ENCODE measurements at places on chromosomes 11 and 22.

- DNase-seq = peak; percentile 62
These were observed 75.8 kb downstream of the GAS2 start for GRCh38 chr11:22742157-22742613.

- no peak for DNase-seq
These were observed 40.4 kb downstream of the PISD start for GRCh38 chr22:31621507-31622124.

DNA sequence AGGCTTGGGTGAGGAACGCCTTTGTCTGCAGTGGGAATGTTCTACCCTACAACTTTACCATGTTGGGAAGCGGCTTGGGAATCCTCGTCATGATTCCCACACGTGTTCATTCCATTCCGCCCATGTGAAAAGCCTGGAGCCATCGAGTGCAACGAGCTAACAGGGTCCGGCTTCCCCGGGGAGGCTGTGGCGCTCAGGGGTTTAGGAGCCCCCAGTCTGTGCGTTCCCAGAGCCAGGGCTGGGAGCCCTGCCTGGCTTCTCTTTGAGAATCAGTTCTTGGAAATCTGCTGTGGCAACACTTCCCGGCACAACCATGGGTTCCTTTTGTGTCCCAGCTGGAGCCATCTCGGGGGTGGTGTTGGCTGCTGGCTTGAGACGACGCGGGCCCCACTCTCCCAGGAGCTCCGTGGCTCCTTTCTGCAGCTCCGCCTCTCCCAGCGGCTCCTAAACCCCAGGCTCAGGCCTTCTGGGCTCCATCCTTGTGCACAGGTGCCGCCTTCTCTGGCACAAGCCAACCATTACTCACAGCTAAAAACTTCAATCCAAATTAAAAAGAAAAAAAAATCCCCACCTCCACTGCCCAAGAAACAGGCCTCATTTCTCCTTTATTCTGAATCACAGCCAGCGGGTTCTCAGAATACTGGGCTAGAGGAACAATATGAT is 18.7 kb upstream of the PPFIA1 start:
- DNase-seq = no peak

GRCh38 chr11:123838199-123838598 is 32.0 kb upstream of the OR6M1 start:
- DNase-seq = no peak

DNA sequence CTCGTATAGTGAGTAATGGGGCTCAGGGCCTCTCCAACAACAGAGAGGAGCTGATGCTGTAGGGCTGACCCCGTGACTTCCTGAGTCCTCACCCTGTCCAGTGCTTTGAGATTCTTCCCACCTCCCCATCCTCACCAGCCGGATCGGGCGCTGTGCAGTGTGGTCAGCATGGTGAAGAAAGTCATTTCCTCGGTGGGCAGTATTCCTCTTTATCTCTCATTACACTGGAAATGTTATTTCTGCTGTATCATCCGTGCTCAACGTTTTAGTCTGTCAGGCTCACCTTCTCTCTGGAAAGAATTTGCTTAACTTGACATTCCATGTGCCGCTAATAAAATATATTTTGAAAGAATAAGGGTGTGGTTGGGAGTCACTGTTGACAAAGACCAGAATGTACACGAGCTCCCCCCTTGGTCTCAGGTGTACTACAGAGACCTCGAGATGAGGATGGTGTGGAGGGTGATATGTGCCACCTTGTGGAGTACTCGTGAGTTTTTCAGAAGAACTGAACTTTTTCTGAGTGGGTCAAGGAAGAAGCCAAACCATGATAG is 25.7 kb upstream of the SCGB1A1 start:
- no peak for DNase-seq

DNA sequence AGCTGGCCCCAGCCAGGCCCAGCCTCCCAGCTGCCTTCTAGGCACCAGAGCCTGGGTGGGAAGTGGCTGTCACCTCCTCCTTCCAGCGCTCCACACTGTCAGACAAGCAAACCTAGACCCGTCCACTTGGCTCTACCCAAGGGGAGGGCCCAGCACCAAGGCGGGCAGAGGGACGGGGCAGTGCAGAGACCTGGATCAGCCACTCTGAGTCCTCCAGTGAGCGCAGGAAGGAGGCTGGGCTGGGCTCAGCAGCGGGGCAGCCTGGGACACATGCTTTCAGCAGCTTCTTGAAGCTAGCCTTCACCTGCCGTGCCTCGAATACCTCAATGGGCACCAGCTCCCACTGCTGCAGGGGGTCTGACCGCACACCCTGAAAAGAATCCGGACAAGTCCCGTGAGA is 18.8 kb downstream of the SBF1 start:
- no peak for DNase-seq

GRCh38 chr22:48222742-48223487 is 1460.5 kb downstream of the TBC1D22A start:
- no peak for DNase-seq

DNA sequence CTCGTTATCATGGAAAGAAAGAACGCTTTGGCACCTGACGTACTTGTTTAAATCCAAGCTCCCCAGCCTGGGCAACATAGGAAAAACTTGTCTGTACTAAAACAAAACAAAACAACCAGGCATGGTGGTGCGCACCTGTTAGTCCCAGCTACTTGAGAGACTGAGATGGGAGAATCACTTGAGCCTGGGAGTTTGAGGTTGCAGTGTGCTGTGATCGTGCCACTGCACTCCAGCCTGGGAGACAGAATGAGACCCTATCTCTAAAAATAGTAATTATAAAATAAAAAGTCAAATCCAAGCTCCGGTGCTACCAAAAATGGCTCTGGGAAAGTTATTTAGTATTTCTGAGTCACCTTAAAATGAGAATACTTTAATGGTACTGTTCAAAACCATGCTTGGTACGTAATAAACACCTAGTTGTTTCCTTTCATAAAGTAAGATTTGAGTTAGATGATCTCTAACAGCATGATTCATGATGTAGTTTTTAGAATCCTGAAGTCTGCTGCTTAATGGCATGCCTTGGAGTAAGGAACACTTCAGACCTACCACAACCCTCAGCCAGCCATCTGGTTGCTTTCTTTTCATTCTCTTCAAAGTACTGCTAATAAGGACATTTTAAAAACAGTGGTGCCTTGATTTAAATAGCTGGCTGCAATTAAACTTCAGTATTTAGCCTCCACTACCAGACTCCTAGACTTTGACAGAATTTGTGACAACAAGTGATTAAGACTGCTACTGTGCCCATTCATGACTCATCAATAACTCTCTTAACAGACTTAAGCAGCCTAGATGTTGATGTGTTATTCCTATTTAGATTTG is 8.4 kb downstream of the PPME1 start:
- no peak for DNase-seq

DNA sequence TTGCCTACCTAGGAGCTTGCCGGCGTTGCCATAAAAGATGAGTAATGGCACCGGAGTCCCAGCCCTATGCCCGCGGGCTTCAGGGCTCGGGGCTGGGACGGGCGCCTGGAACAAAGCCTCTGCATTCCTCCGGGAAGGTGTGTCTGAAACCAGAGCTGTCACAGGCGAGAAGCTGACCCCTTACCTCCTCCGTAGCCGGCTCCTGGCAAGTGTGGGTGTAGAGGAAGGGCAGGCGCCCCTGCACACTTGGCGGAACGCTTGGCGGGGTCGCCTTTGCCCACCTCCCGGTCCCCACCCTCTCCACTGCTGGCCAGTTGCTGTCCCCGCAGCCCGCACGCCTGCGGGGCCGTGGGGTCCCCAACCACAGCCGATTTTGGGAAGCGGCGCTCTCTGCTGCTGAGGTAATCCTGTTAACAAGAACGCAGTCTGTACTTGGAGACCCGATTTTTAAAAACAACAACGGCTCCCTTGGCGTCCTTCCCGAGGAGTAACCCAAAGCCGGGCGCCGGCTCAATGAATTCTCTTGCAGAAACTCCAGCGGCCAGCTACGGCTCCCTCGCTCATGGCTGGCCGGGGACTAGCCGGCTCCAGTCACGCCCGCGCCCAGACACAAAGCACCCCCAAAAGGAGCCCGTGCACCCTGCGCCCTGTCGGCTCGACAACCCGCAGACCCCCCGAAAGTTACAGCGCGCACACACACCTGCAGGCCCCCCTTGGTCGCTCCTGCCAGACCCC is 89.2 kb downstream of the PLEKHA7 start:
- peak; percentile 86 for DNase-seq

DNA sequence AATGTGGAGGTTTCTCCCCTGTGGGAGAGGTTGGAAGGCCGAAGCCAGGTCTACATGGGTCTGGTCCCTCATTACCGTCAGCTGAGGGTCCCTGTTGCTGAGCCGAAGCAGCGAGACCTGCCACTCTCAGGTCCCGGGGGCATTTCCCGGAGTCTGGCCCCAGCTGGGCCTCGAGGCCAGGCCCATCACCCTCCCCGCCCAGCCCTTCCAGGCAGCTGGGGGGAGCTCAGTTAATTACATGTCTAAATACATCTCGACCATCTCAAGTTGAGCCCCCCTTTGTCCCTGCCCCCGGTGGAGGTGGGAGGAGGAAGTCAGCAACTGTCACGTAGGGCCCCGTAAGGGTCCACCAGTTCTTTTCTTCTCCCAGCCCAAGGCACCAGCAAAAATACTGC is 3.6 kb downstream of the CDKN1C start:
- DNase-seq = no peak

DNA sequence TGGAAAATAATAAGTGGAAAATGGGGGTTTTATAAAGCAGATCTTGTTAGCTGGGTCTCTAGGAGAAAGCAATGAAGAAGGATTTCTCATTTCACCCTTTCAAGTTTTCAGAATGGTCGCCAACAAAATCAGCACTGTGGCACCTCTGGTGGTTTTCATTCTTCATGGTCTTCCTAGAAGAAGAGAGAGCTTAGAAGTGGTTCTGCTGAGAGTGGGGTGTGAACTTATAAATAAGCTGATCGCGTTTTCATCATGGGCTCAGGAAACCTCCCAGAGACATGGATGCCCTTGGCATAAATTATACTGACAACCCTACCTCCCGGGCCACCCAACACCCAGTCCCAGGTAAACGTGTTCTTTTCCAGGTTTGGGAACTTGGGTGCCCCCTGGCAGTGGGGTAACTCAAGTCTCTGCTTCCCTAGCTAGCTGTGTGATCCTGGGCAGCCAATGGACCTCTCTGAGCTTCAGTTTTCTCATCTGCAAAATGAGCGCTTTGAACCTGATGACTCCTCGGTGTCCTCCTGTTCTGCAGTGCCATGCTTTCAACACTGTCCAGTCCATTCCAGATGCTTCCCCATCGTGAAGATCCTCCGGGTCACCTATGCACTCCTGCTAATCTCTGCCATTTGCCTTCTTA is 72.6 kb upstream of the GRAMD1B start:
- DNase-seq = no peak

DNA sequence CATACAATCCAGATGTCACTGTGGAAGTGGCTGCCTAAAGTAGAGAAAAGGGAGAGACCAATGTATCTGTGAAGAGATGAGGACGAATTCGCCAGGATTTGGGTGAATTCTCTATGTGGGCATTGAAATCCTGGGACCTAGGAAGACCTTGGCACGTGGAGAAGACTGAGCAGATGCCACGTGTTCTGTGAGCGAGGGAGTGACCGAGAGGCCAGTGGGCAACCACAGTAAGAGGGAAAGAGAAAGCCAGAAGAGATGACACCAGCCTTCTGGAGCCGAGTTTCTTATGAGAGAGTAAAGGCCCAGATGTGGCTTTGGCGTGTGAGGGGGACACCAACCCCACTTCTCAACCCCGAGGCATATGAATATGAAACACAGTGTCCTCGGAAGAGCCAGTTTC is 228.1 kb downstream of the BUD13 start:
- DNase-seq = no peak

DNA sequence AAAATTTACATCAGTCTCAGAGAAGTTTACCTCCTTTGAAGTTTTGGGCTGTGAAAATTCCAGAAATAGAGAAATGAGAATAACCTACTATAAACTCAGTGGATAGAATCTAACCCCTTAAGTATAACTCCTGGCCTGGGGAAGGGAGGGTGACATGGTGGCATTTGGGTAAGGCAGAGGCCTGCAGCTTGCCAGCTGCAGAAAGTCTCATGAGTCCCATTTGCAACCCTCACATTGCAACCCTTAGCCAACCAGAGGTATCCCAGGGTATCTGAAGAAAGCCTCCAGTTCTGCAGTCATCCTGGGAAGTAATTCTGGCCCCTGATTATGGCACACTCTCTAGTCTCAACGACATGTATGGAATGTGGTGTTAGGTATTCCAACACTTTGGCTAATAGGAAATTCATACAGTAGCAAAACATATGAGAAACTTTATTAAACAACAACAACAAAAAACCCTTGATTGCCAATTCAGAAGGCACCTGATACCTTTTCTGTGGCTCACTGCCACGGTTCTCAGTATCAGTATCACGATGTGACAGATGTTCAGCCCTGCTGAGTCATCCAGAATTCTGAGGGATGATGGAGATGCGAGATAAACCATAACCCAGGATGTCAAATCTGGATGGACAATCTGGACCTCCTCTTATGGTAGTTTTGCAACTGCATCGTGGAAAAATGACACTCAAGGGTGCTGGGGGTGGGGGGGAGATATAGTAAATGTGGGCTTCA is 743.4 kb downstream of the NELL1 start:
- no peak for DNase-seq

- DNase-seq = no peak
These were observed 21.8 kb upstream of the SLC5A12 start for GRCh38 chr11:26743622-26744021.

DNA sequence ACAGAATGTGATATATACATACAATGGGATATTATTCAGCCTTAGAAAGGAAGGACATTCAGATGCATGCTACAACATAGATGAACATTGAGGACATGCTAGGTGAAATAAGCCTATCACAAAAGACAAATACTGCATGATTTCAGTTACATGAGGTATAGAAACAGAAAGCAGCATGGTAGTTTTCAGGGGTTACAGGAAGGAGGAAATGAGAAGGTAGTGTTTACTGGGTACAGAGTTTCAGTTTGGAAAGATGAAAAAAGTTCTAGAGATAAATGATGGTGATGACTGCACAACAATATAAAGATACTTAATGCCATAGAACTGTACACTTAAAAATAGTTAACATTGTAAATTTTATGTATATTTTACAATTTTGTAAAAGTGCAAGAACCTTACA is 266.7 kb upstream of the C11orf87 start:
- DNase-seq = no peak

DNA sequence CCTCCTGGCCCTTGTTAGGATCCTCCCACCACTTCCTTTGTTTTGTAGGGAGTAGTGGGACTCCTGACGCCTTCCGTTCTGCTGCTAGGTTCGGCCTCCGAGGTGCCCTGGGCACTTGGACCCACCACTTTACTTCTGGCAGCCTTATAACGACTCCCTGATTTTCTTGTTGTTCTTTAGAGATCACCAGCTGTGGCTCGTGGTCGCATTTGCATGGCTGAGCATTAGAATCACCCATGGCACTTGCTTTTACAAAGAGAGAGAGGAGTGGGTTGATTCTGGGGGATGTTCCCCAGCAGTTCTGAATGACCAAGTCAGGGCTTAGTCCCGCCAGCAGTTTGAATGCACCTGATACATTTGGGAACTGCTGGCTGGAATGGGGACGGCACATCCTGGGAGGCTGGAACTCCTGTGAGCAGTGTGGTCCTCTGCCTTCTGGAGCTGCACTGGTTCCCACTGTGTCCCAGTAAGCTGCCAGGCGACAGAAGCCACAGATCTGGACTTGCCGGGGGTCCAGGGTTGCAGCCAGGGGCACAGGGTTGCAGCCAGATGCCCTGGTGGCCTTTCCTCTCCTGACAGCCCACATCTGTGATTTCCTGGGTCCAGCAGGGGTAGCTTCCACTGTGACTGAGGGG is 4.1 kb downstream of the TUB start:
- no peak for DNase-seq

GRCh38 chr22:31569126-31569525 is 72.8 kb downstream of the SFI1 start:
- no peak for DNase-seq

GRCh38 chr11:87359401-87359800 is 321.7 kb downstream of the TMEM135 start:
- DNase-seq = no peak

GRCh38 chr11:103929170-103929903 is 107.1 kb upstream of the DDI1 start:
- DNase-seq = no peak
